SK-N-MC (cell line): ENCODE measurements at places on chromosomes 2 and 18.

GRCh38 chr2:206054952-206055351 is 31.0 kb downstream of the INO80D start:
- DNase-seq: no peak

DNA sequence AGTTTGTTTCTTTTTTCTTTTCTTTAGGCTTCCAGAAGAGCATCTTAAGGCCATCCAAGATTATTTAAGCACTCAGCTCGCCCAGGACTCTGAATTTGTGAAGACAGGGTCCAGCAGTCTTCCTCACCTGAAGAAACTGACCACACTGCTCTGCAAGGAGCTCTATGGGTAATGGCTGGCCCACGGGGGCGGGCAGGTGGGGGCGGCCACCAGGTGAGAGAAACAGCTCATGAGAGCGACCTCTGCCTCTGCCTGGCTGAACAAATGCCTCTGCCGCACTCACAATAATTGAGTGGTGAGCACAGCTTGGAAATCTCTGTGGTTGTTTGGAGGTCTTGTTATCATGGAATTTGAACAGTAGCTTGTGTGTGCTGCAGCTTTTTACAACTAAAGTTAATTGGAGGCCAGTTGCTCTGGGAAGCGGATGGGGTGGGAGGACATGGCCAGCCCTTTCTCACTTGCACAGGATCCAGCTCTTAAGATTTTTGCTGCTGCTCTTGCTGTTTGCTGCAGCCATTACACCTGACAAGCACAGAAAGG is 70.4 kb downstream of the INPP5D start:
- no peak for DNase-seq

DNA sequence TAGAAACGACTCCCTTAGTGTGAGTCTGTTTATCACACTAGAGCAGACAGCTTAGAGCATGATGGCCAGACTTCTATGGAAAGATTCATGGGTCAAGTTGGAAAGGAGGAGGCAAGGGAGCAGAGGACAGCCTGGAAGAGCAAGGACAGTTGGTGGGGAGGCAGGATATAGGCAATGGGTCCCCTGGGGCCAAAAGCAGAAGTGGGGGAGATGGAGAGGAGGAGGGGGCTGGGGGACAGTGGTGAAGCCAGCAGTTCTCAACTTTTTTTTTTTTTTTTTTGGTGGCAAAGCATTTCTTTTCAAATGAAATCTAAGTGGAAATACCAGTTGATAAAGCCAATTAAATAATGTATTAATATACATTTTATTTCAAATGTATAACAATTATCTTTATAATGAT is 197.9 kb downstream of the HRH4 start:
- DNase-seq: no peak

- no peak for DNase-seq
These were observed 94.6 kb downstream of the EN1 start for GRCh38 chr2:118752762-118753429.

- DNase-seq: no peak
These were observed 469.3 kb downstream of the PLCL1 start for GRCh38 chr2:198273660-198274059.

DNA sequence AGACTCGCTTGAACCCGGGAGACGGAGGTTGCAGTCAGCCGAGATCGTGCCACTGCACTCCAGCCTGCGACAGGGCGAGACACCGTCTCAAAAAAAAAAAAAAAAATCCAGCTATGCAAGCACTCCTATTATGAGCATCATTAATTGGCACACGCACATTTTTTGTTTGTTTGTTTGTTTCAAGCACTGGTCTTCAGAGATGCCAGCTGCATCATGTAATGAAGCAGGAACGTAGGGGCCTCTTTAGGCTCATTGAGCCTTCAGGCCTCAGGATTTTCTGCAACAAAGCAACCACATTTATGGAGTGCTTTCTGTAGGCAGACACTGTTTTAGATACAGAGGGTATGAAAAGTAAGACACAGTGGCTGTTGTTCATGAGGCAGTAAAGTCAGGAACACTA is 585.8 kb downstream of the CNTNAP5 start:
- no peak for DNase-seq

DNA sequence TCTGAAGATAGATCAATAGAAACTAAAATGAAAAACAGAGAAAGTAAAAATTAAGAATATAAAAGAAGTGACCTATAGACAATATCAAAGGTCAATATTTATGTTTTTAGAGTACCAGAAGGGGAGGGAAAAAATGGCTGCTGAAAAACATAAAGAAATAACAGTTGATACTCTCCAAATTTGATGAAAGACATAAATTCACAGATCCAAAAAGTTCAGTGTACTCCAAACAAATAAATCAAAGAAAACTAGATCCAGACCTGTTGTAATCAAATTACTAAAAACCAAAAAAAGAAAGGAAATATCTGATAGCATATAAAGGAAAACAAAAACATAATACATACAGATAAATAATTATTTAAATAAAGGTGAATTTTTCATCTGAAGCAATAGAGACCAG is 1689.1 kb upstream of the TMEFF2 start:
- DNase-seq: no peak

DNA sequence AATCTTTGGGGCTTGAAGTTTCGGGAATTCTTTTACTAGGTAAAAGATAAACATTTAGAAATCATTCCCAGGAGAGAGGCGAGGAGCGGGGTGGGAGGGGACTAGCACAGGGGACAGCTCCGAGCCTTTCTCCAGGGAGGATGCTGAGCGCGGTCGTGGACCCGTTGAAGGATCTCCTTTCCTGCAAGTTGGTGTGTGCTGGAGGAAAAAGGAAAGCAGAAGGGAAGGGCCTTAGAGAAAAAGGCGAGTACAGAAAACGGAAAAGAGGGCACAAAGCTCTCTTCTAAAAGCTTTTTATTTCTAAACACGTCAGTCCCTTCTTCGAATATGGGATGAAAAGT is 640 bp downstream of the SLC39A6 start:
- no peak for DNase-seq

DNA sequence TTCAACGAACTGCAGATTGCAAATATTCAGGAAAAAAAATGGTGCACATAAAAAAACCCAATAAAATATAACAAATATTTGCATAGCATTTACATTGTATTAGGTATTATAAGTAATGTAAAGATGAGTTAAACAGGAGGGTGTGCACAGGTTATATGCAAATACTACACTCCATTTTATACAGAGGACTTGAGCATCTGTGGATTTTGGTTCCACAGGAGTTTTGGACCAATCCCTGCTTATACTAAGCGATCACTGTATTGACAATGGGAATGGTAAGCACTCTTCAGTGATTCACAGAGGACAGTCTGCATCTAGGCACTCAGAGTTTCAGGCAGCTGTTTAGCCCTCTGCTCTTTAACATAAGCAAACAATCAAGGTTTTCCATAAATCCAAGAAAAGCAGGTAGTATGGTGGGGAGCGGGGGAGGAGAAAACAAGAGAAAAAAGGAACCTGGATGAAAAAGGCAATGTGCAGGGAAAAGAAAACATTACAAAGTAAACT is 206.0 kb upstream of the PARD3B start:
- no peak for DNase-seq

DNA sequence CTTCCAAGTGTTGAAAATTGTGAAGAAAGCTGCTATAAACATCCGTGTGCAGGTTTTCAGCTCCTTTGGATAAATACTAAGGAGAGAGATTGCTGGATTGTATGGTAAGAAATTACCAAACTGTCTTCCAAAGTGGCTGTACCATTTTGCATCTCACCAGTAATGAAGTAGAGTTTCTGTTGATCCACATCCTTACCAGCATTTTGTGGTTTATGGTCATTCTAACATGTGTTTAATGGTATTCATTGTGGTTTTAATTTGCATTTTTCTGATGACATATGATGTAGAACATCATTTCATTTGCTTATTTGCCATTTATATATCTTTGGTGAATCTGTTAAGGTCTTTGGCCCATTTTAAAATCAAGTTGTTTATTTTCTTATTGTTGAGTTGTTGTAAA is 260.7 kb downstream of the SPAG16 start:
- no peak for DNase-seq

- DNase-seq: no peak
These were observed 24.2 kb downstream of the ADI1 start for GRCh38 chr2:3494984-3495666.

DNA sequence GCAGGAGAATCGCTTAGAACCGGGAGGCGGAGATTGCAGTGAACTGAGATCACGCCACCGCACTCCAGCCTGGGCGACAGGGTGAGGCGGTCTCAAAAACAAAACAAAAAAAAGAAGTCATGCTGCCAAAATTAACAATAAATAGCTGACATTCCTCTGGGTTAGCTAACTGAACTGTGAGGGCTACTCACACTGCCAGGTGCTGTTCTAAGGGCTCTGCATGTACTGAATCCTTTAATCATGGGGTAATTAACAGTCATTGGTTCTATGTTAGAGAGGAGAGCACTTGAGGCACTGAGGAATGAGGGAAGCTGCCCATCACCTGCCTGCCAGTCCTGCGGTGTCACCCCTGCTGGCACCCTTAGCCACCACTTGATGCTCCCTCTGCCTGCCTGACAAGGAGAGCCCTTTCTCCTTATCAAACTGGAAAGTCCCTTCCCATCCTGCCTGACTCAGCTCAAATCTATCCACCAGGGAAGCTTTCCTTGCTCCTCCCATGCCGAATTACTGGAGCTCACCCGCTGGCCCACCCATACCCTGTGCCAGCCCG is 73.0 kb upstream of the RIOK3 start:
- DNase-seq: no peak

GRCh38 chr2:220998156-220998555 is 573.9 kb downstream of the EPHA4 start:
- no peak for DNase-seq

GRCh38 chr18:31030574-31031278 is 11.8 kb downstream of the DSC3 start:
- DNase-seq: no peak

- no peak for DNase-seq
These were observed 30.0 kb upstream of the KLHL29 start for GRCh38 chr2:23355001-23355400.

DNA sequence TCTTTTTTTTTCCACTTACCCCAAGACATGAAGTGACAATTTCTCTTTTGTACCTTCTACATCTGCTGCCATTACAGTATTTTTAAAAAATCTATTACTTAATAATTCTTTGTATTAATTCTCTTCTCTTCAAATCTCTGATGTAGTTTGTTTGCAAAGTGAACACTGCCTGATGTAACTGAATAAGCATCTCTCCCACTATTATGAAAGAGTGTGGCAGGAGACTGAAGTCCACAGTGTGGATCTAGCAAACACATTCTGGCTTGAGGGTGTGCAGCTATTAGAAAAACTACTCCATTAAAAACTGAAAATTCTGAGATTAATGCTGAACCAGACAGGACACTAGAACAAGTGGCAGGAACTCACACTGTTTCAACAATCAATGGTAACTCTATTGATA is 5.0 kb upstream of the SERPINB8 start:
- DNase-seq: no peak

DNA sequence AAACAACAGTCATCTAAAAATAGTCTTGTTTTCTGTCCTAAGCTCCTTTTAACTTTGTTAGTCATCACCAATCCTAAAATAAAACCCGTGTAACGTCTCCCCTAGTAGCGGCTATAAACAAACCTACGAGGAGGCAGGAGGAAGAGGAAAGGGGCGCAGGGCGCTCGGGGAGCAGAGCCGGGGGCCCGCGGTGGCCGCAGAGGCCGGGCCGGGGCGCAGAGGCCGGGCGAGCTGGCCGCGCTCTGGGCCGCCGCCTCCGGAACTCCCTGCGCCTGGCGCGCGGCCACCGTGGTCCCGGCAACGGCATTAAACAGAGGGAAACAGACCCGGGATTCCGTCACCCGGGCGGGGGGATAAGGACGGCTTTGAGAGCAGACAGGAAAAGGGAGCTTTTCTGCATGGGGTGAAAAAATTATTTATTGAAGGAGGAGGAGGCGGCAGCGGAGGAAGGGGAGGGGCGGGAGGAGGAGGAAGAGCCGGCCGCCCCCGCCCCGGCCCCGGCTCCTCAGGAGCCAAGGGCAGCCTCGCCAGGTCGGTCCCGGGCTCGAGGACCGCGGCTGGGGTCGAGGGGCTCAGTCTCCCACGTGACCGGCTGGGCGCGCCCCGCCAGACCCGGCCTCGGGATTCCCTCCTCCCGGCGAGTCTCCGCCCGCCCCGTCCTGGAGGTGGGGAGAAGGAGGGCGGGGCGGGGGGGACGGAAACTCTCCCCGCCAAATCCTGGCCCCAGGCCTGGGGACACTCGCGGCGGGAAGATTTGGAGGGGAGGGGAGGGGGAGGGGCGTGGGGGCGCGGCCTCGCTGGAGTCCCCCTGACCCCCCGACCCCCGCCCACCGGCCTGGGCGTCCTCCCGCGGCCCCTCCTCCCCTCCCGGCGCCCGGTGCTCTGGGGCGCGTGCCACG is 1.8 kb upstream of the NFATC1 start:
- no peak for DNase-seq

GRCh38 chr2:83162421-83162820 is 1296.7 kb downstream of the SUCLG1 start:
- DNase-seq: no peak
